ENCODE measurements at places on chromosomes 2 and 18.

DNA sequence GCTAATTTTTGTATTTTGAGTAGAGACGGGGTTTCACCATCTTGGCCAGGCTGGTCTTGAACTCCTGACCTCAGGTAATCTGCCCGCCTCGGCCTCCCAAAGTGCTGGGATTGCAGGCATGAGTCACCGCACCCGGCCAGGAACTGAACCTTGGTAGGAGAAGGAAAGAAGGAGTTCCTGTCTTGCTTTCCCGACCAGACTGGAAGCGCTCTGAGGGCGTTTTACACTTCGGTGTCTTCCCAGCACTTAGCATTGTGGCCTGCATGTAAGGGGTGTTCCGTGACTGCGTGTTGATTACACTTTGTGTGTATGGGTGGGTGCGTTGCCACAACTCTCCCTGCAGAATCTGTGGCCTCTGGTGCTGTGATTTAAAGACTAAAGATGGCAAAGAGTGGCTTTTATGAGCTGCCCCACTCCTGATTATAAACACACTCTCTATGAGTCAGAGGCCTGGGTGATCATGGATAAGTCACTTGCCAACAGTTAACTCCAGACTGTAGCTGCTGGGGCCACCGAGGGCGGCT lies 46.0 kb downstream of the ODC1 start:
- peak; percentile 28 for DNase-seq

GRCh38 chr2:203871371-203871983 lies 3.9 kb downstream of the CTLA4 start:
- no peak for DNase-seq

- DNase-seq, result peak; percentile 44
Measured at GRCh38 chr2:69116438-69116837, 103.5 kb downstream of the ANTXR1 start.

GRCh38 chr2:120709608-120710041 lies 26.0 kb upstream of the GLI2 start:
- DNase-seq, result no peak

DNA sequence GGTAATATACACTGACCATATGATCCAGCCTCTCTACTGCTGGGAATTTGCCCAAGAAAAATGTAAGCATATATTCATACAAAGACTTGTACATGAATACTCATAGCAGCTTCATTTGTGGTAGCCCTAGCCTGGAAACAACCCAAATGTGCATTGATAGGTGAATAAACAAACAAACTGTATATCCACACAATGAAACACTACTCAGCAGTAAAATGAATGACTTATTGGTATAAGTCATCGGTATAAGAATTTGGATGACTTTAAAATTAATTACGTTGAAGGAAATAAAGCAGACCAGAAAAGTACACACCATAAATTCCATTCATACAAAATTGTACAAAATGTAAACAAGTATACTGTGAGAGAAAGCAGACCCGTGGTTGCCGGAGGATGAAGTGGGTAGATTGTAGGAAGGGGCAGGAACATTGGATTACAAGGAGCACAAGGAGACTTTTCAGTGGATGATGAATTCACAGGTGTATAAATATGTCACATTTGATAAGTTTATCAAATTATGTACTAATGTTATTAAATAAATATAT lies 376.7 kb downstream of the TDRD15 start:
- DNase-seq, result no peak

- peak; percentile 17 for DNase-seq
Measured at GRCh38 chr18:52615321-52615720, 275.3 kb downstream of the DCC start.

GRCh38 chr2:60226943-60227342 lies 326.5 kb downstream of the BCL11A start:
- DNase-seq, result no peak

DNA sequence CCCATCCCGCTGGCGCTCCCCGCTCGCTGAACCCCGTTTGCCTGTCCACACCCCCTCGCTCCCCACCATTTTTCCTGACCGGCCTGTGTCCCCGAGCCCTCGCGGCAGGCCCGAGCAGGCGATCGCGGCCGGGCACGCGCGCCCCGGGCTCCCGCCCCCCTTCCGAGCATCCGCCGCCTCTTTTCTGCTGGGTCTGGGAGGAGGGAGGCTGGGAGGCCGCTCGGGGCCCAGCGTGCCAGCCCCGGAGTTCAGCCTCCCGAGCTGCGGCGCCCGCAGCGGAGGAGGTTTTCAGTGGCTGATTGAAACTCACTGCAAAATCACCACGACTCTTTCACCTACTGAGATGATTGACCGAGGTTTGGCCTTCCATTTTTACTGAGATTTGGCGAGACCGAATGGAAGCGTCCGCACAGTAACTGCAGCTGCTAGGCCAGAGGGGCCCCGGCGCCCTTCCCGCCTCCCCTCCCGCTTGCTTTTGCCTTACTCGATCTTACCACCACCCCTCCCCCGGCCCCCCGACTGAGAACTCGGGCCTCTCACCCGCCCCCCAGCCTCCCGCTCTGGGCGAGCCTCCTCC lies 4.8 kb downstream of the SOX11 start:
- peak; percentile 72 for DNase-seq

- no peak for DNase-seq
Measured at GRCh38 chr2:118000041-118000440, 13.8 kb downstream of the CCDC93 start.

DNA sequence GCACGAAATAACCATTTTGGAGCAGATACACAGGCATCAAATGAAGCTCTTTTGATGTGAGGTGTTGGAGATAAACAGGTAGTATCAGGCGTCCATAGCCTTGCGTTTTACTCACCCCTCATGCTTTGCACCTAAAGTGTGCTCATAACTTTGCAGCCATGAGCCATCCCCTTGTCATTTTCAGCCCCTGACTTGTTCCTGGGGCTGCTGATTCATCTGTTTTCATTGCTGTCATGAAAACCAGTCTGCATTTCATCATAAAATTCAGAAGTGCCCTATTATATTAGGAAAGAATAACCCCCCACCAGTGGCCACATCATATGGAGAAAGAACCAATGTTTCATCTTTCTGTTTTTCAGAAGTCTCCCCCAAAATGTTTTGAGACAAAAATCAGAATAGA lies 329.7 kb upstream of the NRP2 start:
- DNase-seq, result peak; percentile 84

DNA sequence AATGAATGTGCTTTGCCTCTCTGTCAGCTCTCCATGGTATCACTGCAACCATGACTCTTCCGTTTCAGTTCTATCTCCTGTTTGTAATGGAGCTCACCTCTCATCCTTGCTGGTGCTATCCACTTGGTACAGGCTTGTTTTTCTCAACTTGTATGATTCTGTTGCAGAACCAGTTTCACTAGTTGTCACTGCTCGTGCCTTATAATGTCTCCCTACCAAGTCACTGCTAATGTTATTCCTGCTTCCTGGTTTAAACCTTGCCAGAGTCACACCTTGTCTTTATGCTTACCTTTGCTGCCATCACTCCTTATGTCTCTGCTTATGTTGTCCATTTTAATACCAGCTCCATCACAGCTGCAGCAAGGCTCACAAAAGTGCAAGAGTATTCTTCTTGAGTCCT lies 1191.0 kb upstream of the LRRTM1 start:
- DNase-seq, result no peak

GRCh38 chr18:4181882-4182568 lies 273.1 kb downstream of the DLGAP1 start:
- no peak for DNase-seq

GRCh38 chr18:55654986-55655385 lies 67.0 kb upstream of the TCF4 start:
- no peak for DNase-seq

GRCh38 chr18:65436430-65436829 lies 314.4 kb upstream of the CDH7 start:
- DNase-seq, result no peak

DNA sequence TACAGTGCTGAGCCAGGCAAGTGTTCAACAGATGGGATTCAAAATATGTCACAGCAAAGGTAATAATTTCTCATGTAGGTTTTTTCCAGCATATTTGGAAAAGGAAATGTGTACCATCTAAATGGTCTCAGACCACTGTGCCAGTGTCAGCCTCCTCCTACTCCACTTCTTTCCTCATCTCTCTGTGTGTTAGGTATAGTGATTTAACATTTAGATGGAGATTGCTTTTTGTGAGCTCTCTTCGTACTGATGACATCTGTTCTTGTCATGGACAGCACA lies 80.9 kb upstream of the TSPYL6 start:
- no peak for DNase-seq

- no peak for DNase-seq
Measured at GRCh38 chr2:68698567-68699377, 35.8 kb upstream of the ARHGAP25 start.

- peak; percentile 58 for DNase-seq
Measured at GRCh38 chr2:74917702-74918619, 40.5 kb upstream of the POLE4 start.

- no peak for DNase-seq
Measured at GRCh38 chr2:105754994-105755393, 10.3 kb downstream of the NCK2 start.

DNA sequence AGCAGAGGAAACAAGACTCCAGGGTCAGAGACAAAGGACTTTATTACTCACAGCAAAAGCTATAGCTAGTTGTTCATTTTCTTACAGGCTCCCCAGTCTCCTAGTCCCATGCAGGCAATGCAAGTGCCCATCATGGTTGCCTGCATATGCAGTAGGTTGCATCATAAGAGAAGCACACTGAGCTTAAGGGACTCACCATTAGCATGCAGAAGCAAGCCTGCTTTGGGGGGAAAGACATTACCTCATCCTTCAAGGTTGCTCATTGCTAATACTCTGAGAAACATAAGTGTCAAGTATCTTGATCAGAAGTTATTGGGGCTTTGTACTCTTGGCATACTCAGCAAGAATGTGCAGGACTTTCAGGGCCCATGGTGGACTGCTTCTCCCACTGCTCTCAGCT lies 114.6 kb upstream of the CCDC68 start:
- DNase-seq, result no peak

DNA sequence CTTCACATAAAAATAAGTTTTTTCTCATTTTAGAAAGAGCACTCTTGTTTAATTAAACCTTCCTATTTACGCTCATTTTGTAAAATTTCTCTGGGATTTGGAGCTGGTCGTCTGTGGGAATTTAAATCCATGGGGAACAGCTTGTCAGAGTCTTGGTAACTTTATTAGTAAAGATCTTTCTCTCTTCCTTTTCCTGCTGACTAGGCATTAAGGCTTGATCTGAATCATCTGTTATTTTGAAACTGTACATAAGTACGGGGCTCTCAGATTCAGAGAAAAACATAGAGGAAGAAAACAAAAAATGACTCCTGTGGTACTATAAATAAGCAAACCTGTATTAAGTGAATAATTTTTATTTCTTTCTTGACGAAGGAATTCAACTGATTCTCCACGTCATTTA lies 150.2 kb downstream of the ST6GAL2 start:
- DNase-seq, result no peak

GRCh38 chr2:121254748-121255147 lies 30.3 kb downstream of the TFCP2L1 start:
- DNase-seq, result no peak

DNA sequence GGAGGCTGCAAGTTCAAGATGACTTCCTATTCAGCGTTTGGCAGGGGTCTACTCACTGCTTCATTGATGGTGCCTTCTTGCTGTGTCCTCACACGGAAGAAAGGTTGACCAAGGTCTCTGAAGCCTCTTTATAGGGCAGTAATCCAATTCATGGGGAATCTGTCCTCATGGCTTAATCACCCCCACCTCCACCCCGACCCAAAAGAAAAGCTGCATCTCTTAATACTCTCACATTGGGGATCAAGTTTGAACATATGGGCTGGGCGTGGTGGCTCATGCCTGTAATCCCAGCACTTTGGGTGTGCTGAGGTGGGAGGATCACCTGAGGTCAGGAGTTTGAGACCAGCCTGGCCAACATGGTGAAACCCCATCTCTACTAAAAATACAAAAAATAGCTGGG lies 36.4 kb upstream of the HNMT start:
- DNase-seq, result no peak

GRCh38 chr18:56910237-56910636 lies 236.7 kb upstream of the BOD1L2 start:
- no peak for DNase-seq

DNA sequence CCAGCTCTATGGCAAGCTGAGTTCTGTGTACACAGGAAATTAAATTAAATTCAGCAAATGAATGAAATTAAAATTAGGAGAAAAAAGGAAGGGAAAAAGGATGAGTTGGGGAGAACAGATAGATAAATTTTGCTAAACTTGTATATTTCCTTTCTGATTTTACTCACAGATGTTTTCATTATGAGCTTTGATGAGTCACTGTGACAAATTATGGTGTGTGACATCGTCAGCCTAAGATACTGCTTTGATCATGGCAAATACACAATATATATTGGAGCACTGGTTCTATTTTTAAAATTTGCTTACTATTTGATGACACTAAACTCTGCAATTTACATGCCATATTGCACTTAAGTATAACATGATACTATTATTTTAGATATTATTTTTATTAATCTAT lies 464.6 kb upstream of the SPHKAP start:
- DNase-seq, result peak; percentile 49

- peak; percentile 48 for DNase-seq
Measured at GRCh38 chr2:97701851-97702465, 11.4 kb upstream of the ZAP70 start.

DNA sequence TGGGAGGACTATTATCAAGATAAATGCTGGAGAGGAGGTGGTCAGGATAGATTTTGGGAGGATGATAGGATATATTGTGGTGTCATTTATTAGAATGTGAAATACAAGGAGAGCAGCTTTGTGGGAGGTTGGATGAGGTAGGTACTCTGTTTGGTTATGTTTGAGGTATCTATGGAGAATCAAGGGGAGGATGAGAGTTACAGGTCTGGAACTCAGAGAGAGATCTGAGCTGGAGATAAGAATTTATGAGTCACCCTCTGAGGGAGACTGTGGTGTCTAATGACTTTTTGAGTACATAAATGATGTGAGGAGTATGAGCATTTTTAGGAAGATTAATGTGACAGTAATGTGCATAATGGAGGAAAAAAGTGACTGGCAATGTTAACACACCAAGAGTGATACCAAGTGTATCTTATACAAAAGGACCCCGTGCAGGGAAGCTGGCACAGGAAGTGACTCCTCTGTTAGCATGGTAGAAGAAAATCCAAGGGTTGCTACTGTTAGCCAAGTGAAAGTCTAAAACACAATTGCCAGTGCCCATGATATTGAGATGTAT lies 48.2 kb downstream of the CRIM1 start:
- DNase-seq, result peak; percentile 96

GRCh38 chr2:104412384-104412783 lies 441.5 kb upstream of the POU3F3 start:
- DNase-seq, result peak; percentile 41

GRCh38 chr2:122960759-122961641 lies 1064.1 kb upstream of the CNTNAP5 start:
- DNase-seq, result peak; percentile 70
